ENCODE measurements at places on chromosomes 12 and 14.

DNA sequence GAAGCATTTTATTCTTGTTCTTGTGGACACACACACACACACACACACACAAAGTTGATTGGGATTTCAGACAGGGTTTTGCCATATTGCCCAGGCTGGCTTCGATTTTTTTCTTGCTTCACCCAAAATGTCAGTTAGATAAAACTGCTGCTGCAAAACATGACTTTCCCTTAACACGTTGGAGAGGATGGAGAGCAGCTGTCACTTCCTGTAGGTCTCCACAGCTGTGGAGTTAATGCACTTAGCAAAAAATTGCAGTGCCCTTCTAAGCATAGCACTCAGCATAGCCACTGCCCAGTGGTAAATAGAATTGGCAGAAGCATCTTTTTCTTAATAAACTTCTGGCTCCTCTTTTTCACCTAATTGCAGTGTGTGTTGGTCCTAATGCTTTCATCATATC, 54.5 kb downstream of the PDZRN4 start:
- DNase-seq: no peak

GRCh38 chr14:69171569-69171968, 18.6 kb upstream of the DCAF5 start:
- no peak for DNase-seq

- DNase-seq: no peak
These were observed 101.8 kb downstream of the PHETA1 start for GRCh38 chr12:111267144-111267543.

GRCh38 chr14:29587046-29587445, 340.6 kb downstream of the PRKD1 start:
- no peak for DNase-seq

- DNase-seq: no peak
These were observed 40.1 kb downstream of the CACNA1C start for GRCh38 chr12:2092890-2093289.

DNA sequence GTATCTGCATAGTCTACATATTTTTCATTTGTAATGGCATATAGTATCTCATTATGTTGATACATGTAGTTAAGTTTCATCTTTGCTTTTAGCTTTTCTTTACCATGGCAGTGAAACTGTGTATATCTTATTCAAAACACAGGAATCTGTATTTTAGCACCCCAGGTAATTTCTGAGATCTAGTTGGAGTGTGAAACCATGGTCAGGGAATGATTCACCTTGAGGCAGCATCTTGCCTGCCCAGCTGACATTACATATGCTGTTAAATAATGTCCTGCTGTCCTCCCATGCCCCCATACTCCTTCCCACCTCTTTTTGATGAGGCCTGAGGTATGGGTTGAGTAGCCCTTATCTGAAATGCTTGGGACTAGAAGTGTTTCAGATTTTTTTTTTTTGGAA, 125.4 kb upstream of the ATF1 start:
- DNase-seq: no peak

All from right kidney (tissue), 9 donors.